ENCODE measurements at places on chromosomes 5 and 9.

GRCh38 chr9:127557998-127558546, 54.0 kb upstream of the STXBP1 start:
- DNase-seq: no peak

- no peak for DNase-seq
Measured at GRCh38 chr9:70261131-70261870, 2.5 kb downstream of the SMC5 start.

DNA sequence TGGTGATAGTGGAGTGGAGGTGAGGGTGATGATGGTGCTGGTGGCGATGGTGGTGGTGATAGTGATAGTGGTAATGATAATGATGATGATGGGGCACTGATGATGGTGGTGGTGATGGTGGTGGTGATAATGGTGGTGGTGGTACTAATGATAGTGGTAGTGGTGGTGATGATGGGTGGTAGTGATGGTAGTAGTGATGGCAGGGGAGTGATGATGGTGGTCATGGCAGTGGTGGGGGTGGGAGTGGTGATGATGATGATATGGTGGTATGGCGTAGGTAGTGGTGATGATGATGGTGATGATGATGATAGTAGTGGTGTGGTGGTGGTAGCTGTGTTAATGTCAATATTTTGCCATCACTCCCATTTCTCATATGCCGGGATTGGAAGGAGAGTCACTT, 44.5 kb upstream of the ORM1 start:
- DNase-seq: no peak

DNA sequence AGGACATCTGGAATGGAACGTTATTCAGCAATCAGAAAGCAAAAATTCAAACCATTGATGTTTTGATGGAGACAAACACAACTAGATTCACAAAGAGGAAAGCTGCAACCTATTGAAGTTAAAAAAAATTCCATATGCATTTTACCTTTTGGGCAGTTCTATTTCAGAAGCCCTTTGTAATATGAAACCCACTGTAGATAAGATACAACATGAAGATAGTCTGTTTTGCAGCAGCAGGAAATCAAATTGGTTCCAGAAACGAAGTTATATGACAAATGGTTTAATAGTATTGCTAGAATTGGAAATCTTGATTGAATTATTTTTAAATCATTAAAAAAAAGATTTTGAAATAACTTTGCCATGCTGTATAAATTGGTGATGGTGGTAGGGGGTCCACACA, 872 bp downstream of the LIX1 start:
- DNase-seq: no peak

DNA sequence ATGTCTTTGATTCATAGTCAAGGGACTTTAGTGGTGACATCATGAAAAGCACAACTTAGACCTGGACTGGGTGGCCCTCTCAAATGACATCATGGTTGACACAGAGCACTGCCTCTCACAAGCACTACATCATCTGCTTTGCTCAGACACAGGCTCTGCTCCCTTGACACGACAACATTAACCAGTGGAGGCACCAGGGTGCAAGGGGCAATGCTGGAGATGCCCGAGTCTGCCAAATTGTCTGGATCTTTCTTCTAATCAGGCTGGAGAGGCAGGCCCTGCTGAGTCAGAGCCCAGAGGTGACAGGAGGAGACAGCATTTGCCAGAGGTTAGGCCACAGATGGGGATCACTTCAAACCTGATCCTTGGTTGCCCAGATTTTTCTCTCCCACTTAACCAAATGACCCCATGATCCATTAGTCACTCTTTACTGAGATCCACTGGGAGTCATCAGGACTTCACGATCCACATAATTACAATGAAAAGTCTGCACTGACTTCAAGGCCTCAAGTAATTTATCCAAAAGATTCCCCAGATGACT, 174.4 kb downstream of the SLIT3 start:
- no peak for DNase-seq
